ENCODE measurements at places on chromosomes 1 and 21.

DNA sequence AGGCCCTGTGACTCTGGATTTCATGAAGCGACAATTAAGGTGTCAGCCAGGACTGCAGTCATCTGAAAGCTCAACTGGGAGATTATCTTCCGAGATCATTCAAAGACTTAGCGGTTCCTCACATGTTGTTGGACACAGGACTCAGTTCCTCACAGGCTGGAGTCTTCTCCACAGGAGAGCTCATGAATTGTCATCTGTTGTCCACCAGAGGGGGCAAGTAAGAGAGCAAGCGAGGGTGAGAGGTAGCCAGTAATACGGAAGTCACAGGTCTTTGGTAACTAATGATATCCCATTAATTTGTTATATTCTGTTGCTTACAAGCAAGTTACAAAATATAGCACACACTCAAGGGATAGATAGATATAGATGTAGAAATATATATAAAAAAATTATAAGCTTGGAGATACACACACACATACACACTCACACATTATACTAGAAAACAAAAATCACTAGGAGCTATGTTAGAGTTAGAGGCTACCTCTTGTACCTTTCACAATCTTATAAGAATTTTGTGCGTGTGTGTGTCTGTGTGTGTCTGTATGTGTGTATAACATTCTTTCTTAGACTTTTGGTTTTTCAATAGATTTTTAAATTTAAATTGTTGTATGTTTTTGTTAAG, 1695.3 kb downstream of the BRINP3 start:
- DNase-seq = no peak

DNA sequence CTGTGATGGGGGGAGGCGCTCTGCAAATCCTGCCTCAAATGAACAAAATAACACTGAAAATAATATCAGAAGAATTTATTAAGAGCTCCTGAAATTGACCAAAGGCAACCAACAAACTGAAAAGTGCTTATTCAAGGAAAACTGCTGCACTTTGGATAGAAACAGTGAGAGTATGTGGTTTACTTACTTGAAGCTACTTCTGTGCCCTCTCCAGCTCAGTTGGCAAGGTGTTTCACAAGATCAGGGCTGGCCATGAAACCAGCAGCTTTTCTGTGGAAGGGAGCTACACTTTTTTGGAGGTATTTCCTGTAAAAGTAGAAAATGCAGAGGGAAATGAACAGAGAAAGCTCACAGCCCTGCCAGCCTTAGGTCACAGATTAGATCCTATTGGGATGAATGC, 310.0 kb upstream of the SPAG17 start:
- DNase-seq = no peak

DNA sequence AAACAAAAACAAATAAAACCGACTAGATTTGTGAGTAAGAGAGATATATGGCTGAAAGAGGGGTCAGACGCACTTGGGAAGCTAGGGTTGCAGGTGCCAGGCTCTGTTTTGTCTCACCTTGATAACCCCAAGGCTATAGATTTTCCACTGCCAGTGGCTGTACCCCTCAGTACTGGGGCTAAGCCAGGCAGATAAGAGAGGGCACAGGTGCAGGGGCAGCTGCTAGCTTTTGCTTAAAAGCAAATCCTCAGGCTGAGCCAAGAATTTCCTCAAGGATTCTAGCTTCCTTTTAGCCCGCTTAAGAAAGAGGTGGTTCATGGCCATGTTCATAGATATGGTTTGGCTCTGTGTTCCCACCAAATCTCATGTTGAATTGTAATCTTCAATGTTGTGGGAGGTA, 57.9 kb downstream of the OVGP1 start:
- no peak for DNase-seq

DNA sequence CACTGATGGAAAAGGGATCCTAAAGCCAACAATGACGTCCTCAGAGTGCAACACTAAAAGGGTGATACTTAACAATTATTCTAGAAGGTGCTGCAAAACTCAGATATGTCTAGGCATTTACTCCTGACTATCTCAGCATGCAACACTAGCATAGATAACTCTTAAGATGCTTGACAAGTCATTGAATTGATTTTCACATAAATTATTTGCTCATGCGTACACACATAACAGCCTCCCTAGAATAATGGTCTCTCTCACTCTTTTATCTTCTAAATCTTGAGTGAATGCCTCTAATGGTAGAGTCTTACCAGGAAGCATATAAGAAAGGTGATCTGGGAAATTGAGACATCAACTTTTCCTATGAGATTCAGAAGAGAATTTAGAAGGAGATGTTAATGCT, 1283.7 kb downstream of the MRPL39 start:
- no peak for DNase-seq

DNA sequence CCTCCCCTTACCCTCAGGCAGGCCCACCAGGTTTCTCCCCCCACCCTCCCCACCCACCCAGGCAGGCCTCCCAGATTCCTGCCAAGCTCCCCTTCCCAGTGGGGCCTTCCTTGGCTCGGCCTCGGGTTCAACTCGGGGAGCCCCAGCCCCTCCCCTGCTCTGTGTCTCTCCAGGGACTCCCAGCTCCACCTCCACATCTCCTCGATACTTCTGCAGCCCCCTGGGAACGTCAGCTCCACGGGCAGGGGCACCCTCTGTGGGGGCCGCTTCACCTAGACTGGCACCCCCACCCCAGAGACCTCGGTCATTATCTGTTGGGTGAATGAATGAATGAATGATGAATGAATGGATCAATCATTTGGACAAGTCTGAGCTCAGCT, 775 bp downstream of the MMEL1 start:
- DNase-seq = no peak
